IPS-NIHi11 (cell line): ENCODE measurements at places on chromosomes 2 and 18.

- no peak for DNase-seq
These were observed 5.1 kb downstream of the SLC39A10 start for GRCh38 chr2:195662138-195662537.

DNA sequence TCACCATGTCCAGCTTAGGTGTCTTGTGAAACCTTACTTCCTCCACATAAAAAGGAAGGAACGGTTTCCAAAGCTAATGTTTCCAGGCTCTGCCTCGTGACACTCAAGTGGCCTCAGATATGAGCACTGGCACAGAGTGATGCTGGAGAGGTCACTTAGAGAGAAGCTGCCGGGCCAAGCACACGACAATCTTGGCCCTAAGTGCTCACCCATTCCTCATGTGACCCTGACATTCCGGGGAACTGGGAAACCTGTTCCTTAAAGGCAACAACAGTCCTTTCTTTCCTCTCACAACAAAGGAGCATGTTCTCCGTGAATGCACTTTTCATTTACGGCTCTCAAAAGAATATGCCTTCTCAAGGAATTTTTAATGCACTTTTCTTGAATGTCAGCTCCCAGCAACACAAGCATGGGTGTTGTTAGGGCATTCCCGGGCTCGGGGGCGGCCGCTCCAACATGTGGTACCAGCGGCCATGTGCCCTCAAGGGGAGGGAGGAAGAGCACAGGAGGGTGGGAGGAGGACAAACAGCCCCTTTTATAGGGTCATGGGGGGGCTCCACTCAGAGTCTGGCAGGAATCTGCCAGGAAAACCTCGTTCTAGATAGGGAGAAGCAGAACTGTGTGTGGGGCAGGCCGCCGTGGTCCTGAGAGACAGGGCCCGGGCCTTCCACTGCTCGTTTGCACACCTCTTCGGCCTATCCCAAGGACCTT is 118.6 kb downstream of the MBP start:
- no peak for DNase-seq

DNA sequence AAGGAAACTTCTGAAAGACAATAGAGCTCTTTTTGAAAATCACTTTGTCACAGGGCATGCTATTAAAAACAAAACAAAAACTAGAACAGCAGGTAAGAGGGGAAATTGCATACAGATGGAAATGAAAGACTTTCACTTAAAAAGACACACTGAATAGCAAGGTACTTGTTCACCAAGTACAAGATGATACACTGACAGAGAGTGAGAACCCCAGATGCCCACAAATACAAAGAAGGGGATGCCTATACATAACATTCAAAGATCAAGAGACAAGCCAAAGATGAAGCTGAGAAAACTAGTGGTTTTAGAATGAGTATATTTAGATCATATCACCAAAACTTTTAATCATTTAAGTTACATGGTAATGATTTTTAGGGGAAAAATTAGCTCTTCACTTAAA is 60.7 kb downstream of the ASXL2 start:
- DNase-seq = no peak

- no peak for DNase-seq
These were observed 1855.7 kb upstream of the CELF4 start for GRCh38 chr18:39421276-39421675.

GRCh38 chr2:158997037-158997790 is 28.8 kb downstream of the TANC1 start:
- DNase-seq = no peak

DNA sequence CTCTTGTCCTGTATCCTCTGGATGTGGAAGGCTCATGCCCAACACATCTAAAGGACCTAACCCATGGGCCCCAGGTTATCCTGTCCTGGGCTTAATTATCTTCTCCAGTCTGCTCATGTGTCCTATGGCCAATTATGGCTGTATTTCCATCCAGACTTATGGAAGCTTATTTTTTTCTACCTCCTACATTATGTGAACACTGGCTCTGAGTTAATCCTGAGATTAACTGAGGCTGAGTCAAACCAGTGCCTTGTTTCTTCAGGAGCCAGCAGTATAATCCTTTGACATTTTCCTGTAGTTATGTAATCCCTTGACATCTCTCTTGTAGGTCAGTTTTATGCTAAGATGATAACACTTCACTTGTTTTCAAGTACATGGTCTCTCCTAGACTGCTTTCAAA is 213.6 kb downstream of the PMAIP1 start:
- no peak for DNase-seq

DNA sequence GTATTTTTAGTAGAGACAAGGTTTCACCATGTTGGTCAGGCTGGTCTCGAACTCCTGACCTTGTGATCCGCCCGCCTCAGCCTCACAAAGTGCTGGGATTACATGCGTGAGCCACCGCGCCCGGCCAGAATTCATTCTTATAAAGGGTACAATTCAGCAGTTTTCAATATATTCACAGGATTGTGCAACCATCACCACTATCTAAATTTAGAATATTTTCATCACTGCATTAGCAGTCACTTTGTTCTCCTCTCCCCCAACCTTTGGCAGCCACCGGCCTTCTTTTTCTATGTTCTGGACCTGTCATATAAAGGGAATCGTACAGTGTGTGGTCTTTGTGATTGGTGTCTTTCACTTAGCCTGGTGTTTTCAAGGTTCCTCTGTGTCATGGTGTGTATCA is 40.7 kb downstream of the TCF7L1 start:
- DNase-seq = no peak
